NCI-H460 (cell line): ENCODE measurements at places on chromosomes 13 and 19. TPM values are rescaled to one million over a fixed set of nuclear protein-coding genes. Genes with fewer than 3 reads are reported as not detected.

GRCh38 chr19:19169236-19170052, 619 bp downstream of the MEF2B start:
- no peak for DNase-seq

DNA sequence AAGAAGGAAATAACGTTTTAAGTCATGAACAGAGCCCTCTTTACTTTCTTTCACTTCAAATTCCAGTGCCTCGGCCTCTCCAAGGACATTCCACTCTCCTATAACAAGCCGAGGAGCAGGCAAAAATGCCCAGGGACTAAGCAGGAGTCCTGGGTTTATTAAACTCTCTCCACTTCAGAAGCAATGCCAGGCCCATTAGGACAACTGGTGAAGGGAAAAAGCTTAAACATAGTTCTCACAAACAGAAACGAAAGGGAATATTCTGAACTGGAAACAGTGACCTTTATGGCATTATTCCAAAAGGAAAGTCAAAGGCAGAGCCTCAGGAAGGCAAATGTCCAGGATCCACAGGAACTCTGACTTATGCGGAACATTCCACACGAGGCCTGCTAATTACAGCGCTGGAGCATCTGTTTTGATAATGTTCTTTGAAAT, 30.9 kb upstream of the MED4 start:
- no peak for DNase-seq

- DNase-seq = no peak
Measured at GRCh38 chr19:49793561-49793840, 19.6 kb downstream of the FUZ start.

GRCh38 chr19:2132731-2133490, 18.5 kb downstream of the AP3D1 start:
- DNase-seq = no peak

GRCh38 chr19:6678690-6679109, 8.7 kb upstream of the TNFSF14 start:
- DNase-seq = no peak

- no peak for DNase-seq
Measured at GRCh38 chr19:15371119-15371518, 8.5 kb downstream of the AKAP8 start.

Gene KDM4B
- total RNA-seq = 5.6 and 6.0 TPM in 2 replicates

DNA sequence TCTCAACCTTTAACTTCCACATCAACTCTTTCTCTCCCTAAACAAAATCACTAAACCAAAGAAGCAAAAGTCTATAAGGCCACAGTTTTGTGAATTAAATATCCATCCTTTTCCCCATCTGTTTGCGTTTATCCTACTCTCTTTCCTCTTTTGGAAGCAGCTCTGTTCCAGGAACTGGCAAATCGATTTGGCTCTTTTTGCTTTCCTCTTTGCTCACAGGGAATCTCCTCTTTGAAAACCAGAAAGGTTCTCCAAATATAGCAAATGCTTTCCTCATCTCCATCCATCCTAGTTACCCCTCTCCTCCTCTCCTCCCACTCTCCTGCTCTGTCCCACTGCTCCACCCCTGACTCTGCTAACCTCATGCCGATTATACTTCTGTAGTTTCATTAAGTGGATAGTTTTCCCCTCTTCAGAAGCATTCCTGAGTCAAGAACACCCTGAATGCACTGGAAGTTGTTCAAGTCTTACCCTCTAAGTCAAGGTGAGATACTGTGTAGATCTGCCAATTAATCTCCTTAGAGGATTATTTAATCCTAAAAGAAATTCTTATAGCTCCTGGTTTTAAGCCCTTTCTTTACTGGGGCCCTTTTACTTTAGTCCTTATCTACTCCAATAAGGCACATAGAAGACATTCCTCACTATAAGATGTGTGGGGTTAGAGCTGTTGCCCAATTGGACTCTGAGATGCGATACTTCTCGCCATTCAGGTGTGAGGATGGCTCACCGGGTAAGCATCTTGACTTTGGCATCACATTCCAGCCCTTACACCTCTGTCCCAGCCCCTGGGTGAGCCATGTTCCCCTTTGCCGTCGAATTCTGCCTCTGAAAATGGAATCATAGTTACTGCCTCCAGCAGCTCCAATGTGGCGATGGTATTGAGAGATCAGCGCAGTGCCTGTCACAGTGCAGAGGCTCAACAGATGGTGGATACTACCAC, 67.6 kb downstream of the COL4A2 start:
- DNase-seq = no peak

Gene SLC17A7
- 0.17 TPM in 1 of 2 replicates, not detected in the other for total RNA-seq

GRCh38 chr19:50513746-50514345, at the start of gene ASPDH:
Gene ASPDH (minus strand): TSS chr19:50513913. CDS start chr19:50513823, 90 bp downstream.
- DNase-seq = no peak

DNA sequence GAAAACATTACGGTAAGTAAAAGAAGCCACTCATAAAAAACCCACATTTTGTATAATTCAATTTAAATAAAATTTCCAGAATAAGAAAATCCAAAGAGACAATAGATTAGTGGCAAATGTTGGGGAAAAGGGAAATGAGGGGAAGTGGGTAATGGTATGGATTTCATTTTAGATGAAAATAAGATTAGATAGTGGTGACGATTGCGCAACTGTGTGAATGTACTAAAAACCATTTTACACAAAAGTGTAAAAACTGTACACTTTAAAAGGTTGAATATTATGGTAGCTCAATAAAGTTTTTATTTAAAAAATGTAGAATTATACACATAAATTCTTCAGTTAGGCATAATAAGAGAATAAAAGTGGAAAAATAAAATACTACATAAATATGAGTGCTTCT, 3.7 kb downstream of the MBD3L1 start:
- DNase-seq = no peak

GRCh38 chr13:100520936-100521850, 67.4 kb downstream of the GGACT start:
- DNase-seq = no peak

GRCh38 chr13:90270226-90270625, 1077.3 kb upstream of the MIR17HG start:
- no peak for DNase-seq

DNA sequence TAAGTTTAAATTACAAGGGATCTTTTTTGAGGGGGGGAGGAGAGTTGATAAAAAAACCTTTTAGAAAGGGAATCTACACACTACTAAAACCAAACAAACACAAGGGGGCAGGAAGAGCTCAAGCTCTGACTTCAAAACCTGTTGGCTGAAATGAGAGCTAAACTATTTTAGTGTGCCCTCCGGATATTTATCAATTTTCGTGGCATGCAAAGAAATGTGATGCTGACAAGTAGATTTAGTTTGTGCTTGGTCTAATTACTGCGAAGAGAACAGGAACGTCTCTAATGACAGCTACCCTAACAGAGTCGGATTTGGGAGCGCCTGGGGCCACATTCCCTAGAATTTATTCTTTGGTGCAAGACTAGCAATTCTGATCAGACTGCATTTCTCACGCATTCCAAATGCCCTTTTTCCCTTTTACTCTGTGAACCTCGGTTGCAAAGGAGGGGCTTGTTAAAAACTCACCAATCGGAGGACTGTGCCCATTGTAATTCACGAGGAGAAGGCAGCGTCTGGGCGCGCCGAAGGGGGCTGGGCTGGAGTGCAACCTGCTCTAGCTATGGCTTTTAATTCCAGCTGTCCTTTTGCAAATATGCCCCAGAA, 802 bp upstream of the FREM2 start:
- no peak for DNase-seq

- DNase-seq = no peak
Measured at GRCh38 chr13:82615043-82615442, 1267.2 kb downstream of the SLITRK1 start.

GRCh38 chr13:46004491-46004890, 48.1 kb downstream of the ZC3H13 start:
- no peak for DNase-seq

Gene AXL
- 27.7 and 29.8 TPM in 2 replicates for total RNA-seq

DNA sequence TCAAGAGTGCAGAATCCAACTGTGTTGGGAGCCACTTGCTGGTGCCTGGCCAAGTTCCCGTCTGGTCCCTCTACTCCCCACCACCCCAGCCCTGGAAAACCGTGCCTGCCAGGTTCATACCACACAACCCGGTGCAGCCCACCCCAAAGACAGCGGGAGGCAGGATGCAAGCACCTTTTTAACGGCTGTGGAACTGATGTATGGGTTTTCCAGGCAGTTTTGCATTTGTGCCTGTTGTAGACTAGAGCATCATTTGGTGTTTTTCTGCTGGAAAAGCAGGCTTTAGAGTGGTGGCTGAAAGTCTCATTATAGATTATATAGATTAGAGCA, 13.5 kb downstream of the TFDP1 start:
- DNase-seq = no peak

DNA sequence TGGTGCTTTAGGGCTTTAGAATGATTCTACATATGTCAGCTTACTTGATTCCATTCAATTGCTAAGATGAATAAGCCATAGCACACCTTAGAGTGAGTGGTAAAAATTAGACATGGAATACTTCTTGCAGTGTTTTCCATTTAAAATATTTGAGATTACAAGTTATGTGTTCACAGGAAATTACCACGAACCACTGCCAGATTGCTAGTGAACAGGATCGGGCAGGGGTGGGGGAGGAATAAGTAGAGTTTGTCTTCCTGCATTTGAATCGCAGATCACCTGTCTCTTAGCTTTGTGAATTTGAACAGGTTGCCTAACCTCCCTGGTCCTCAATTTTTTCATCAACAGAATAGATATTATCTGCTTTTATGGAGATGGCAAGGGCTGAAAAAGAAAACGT, 124.6 kb downstream of the GGACT start:
- DNase-seq = no peak

Gene SLC15A1
- total RNA-seq = not detected in 2 replicates

DNA sequence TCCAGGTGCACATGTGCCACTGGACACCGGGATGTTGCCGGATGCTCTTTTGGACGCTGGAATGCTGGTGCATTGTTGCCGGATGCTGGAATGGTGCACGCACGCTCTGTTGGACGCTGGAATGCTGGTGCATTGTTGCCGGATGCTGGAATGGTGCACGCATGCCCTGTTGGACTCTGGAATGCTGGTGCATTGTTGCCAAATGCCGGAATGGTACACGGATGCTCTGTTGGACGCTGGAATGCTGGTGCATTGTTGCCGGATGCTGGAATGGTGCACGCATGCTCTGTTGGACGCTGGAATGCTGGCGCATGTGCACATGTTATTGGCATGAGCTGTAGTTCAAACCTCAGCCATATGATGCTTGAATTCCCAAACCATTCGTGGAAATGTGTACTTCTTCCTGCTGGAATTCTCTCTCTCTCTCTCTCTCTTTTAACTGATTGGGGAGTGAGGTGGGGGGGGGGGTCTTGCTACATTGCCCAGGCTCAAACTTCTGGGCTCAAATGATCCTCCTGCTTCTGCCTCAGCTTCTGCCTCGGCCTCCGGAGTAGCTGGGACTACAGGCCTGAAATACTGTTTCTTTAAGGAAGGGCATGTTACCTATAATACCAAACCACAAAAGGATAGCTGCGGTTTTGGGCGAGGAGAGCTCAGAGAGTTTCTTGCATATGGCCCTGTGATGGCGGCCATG, 1.2 kb upstream of the MCF2L start:
- no peak for DNase-seq

DNA sequence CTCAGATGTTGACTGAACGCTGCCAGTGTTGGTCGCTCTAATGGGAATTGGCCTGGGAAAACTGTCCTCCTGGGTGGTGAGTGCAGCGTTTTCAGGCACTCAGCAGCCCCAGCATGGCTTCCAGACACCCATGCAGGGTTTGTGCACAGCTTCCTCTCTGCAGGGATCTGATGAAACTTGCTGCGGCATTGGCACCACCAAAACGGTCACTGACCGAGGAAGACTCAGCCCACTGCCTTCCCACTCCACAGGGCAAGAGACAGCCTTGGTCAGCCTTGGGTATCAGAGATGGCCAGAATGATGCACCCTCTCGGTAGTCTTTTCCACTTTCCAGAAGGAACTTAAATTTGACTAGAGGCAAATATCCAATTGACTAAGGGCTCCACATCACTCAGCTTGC, 398.9 kb downstream of the IRS2 start:
- DNase-seq = no peak

DNA sequence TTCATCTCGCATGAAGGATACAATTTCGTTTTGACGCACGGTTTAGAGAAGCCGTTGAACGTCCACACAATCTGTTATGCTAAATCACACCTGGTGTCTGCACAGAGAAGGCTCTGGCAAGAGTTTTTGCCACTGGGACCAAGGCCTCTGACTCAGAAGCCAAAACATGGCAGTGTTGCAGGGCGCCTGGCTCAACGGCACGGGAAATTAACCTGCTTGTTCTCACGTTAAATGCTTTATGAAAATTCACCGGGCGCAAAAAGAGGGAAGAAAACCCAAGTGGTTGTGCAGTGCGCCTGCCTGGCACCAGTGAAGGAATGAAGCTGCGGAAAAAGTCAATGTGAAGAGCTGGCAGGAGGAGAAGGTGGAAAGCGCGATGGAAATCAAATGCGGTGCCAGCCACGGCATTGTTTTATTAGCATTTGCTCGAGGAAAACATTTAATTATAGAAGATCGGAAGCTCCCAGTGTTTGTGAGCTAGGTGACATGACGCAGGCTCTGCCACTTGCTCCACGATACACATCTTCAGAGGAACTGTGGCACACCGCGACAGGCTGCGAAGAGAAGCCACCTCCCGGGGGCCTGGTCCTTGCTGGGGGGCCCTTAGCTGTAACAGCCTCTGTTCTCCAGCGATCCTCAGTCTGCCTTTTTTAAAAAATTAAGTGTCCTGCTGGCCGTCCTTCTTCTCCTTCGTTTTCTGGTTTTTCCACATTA, 126.2 kb downstream of the ZIC5 start:
- no peak for DNase-seq

- DNase-seq = peak; percentile 66
Measured at GRCh38 chr19:15249972-15250639, 17.9 kb upstream of the EPHX3 start.

Gene HSH2D
- total RNA-seq = not detected in 2 replicates

DNA sequence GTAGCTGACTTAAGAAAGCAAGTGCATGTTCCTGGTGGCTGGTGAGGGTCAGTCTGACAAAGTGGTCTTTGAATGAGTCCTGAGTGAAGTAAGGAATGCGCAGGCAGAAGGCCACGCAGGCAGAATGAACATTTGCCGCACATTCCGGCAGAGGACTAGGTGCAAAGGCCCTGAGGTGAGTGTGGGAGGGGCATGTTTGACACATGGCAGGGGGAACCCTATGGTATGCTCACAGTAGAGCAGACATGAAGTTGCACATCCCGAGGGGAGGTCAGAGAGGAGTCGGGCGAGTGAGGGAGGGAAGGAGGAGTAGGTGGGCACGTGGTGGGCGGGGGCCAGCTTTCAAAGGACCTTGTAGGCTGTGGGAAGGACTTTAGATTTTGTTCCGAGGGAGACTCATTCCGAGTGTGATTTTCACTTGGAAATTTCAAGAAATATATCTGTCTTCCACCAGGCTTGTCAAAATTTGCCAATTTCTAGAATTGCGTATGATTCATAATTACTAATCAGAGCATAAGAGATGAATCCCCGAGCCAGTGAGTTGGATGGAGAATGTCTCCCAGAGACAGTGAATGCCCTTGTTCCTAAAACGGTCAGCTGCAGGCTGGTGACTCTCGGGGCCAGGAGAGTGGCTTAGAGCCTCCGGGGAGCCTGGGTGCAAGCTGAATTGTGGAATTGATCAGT, 40.3 kb downstream of the ERICH6B start:
- DNase-seq = no peak

- no peak for DNase-seq
Measured at GRCh38 chr13:77853703-77854102, 64.9 kb downstream of the EDNRB start.
